ENCODE measurements at places on chromosomes 12 and 14. TPM values are rescaled to one million over a fixed set of nuclear protein-coding genes. Genes with fewer than 3 reads are reported as not detected.

The SCN8A gene
- total RNA-seq = 4.1 TPM

- DNase-seq = no peak
Measured at GRCh38 chr14:94774344-94775090, 4.6 kb upstream of the GSC start.

DNA sequence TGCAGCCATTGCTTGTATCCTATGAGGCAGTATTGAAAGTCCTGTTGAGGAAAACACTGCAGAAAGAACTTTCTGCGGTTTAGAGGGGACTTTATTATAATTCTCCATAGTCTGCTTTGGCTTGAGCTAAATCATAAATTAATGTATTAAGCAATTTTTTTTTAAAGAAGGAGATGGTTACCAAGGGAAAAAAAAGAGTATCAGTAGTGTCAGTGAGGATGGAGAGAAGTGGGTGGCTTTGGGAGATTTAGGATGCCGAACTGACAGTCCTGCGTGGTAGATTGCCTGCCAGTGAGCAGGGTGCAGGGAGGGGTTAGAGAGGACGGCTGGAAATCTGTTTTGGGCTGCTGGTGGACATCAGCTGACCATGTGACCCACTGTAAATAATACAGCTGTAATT, 96.8 kb downstream of the MYRFL start:
- DNase-seq = no peak

GRCh38 chr14:34461334-34462131, 507 bp downstream of the SPTSSA start:
- no peak for DNase-seq

DNA sequence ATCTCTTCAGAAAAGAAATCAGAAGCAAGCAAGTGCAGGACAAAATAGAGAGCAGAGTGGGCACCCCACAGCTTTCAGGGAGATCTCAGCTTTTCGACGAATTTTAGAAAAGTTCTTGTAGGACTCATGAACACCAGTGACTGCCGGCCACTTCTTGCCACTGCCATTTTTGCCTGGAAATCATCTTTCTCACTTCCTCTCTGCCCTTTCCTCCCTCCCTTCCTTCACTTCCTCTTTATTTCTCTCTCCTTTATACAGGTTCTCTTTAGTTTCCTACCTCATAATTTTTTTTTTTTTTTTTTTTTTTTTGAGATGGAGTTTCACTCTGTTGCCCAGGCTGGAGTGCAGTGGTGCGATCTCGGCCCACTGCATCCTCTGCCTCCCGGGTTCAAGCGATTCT, 185.6 kb downstream of the APAF1 start:
- DNase-seq = no peak

DNA sequence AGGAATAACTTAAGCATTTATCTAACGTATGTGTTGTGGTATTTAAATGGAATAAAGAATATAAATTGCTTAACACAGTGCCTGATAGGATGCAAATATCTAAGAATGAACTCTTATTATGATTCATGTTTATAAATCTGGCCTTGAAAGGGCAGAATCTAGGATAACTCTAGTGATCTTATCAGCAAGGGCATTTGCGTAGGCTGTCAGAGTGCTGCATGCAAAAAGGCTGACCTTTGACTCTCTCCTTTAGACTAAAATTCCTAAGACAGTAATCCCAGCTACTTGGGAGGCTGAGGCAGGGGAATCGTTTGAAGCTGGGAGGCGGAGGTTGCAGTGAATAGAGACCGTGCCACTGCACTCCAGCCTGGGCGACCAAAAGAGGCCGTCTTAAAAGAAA, 31.3 kb upstream of the ANP32D start:
- DNase-seq = no peak

- no peak for DNase-seq
Measured at GRCh38 chr14:31968107-31968810, 108.8 kb upstream of the ARHGAP5 start.

- DNase-seq = no peak
Measured at GRCh38 chr14:33794791-33795305, 156.0 kb downstream of the EGLN3 start.

DNA sequence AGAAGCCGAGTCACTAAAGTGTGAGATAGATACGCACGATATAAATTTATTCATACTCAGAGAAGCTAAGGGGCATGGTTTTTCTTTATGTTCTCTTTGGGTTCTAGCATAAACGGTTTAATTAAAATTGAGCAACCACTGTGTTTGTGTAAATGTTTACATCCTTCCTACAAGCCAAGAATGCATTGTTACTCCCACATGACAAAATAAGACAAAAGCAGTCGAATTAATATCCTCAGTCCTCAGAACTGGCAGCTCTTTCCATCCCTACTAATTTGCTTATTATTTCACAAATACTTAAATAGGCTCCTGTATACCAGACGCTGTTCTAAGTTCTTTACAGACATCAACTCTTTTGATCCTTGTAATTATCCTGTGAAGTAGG, 32.0 kb downstream of the SSPN start:
- DNase-seq = no peak

DNA sequence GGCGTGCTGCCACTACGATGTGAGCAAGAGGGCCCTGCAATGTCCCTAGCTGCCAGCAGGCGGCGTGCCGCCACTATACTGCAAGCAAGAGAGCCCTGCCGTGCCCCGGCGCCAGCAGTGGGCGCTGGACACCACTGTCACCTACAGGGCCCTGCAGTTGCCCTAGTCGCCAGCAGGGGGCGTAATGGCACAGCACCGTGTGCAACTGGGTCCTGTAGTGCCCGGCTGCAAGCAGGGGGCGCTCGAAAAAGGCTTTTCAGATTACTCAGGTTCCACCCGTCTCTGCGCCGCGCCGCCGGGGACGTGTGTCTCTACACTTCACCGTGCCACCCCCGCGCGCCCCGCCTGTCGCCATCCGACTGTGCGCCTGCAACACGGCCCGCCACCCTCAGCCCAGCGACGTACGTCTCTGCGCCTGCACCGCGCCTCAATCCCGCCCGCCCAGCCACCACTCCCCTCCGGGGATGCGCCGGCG, 1356.9 kb downstream of the TMEM121 start:
- no peak for DNase-seq

GRCh38 chr12:116520801-116521471, 38.2 kb upstream of the MAP1LC3B2 start:
- DNase-seq = no peak

All from chondrocyte (in vitro differentiated cells).